Foreskin keratinocyte (primary cell): ENCODE measurements at places on chromosomes 3 and 15.

- DNase-seq = peak; percentile 45
Observed at GRCh38 chr3:146589899-146590508, 15.1 kb downstream of the PLSCR5 start.

DNA sequence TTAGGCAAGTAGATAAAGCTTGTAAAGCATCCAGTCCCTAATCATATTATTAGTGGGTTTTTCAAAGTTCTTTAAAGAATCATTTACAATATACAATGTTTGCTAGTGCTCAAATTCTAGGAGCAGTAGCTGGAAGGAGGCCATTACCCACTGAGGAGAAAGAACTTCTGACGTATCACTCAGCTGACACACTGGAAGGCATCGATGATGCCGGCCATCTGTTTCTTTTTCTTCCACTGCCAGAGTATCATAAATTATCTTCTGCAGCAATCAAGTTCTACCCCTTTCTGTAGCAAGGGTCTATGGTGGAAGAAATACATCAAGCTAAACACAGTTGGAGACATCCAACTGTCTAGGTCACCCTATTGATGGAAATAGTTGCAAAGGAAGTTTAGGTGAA is 243.2 kb upstream of the LRRN1 start:
- no peak for DNase-seq

GRCh38 chr15:99424978-99425656 is 140.7 kb upstream of the MEF2A start:
- DNase-seq = peak; percentile 53

GRCh38 chr3:14156201-14156600 is 22.2 kb downstream of the XPC start:
- peak; percentile 82 for DNase-seq

DNA sequence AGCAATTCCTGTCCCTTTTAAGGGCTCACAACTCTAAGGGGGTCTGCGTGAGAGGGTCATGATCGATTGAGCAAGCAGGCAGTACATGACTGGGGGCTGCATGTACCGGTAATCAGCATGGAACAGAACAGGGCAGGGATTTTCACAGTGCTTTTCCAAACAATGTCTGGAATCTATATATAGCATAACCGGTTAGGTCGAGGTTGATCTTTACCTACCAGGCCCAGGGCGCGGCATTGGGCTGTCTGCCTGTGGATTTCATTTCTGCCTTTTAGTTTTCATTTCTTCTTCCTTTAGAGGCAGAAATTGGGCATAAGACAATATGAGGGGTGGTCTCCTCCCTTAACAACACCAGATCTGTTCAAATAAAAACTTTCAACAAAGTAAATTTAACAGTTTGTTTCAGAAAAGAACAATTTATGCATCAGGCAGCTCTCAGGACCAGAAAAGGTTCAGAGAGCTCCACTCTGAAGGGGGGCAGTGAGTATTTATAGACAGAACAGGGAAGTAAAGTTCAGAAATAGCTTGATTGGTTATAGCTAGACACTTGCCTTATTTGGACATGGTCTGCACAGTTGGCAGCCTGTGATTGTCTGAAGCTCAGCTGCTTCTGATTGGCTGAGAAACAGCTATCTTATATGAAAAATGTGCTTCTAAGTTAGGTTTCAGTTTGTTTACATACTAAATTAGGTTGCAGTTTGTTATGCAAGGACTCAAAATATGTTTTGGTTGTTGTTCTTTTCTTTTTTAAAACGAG is 17.2 kb upstream of the B4GALT4 start:
- no peak for DNase-seq

GRCh38 chr3:175399156-175399840 is 540.2 kb downstream of the NAALADL2 start:
- peak; percentile 60 for DNase-seq

GRCh38 chr3:50102558-50102957 is 13.8 kb downstream of the RBM5 start:
- no peak for DNase-seq

DNA sequence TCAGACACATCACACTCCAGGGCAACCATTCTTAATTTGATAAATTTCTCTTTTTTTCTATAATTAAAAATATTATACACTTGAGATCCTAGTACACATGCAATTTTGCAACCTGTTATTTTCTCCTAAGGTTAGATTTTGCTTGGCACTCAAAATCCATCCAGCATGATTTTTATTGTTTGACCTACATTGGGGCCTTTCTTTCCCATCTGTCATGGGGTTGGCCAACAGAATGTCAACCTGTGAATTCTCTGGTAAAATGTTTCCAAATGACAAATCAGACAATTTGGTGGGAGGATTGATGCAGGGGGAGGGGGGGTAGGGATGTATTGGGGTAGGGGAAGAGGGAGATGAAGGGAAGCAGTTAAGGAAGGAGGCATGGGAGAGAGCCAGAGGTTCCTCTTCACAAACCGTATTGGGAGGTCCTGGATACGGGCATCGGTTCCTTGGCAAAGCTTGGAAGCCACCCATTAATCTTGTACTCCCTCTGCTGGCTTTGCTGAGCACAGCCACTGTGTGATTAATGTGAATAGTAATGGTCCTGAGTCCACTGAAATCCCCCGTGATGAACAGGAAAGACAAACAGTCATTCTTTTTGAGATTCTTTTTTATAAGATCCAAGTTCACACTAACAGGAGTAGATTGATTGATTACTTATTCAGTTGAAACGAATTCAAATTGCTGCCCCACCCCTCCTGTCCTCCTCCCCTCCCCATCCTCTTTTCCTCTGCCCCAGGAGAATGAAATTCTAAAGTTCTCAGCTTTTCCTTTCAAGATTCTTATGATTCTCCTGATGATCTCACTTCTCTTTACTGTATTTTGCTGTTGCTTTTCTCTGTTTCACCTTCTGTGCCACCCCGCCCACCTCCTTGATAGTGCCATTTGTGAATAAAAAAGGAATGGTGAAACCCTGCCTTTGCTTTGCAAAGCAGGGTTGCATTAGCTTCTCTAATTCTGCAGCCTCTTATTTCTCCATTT is 82.2 kb upstream of the SLC25A26 start:
- DNase-seq = no peak

DNA sequence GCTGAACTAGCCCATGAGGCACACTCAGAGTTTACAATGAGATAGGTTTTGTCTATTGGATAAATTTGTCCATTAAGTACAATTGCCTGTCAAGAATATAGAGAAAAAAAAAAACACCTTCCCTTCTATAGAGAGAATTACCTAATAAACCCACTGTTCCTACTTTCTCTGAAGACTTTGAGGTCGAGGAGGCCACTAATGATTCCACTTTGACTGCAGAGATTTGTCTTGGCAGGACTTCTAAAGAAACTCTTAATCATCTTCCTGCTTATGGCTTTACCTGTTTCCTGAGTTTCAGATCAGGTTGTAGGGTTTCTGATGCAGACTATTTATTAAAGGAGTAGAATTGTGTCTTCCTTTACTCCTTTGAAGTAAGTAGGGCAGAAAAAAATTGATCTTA is 342.4 kb upstream of the KCNMB2 start:
- peak; percentile 51 for DNase-seq
